ENCODE measurements at places on chromosomes 5 and 9.

GRCh38 chr5:150651924-150652671, 9.0 kb upstream of the MYOZ3 start:
- no peak for DNase-seq

DNA sequence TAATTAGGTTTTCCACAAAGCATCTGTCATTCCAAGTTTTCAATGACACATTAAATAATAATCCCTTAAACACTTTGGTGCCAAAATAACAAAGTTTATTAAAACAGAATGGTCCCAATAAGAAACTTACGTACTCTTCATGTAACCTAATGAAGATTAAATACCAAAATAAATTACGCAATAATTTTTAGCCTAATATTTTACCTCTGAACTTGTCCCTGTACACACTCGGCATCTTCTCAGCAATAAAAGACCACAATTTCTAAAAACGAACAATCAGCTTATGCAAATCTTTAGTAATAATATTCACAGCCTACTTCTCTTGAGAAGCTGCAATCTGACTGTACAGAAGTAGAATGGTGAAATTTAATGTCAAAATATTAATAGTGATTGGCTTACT, 163.6 kb downstream of the ZDHHC21 start:
- no peak for DNase-seq

GRCh38 chr9:124004593-124004992, 7.0 kb upstream of the LHX2 start:
- no peak for DNase-seq

GRCh38 chr9:92055624-92056023, 59.6 kb downstream of the SPTLC1 start:
- no peak for DNase-seq

- DNase-seq = no peak
Measured at GRCh38 chr9:27276193-27277030, 20.5 kb downstream of the EQTN start.

GRCh38 chr5:130624805-130625204, 540.3 kb downstream of the HINT1 start:
- DNase-seq = no peak

DNA sequence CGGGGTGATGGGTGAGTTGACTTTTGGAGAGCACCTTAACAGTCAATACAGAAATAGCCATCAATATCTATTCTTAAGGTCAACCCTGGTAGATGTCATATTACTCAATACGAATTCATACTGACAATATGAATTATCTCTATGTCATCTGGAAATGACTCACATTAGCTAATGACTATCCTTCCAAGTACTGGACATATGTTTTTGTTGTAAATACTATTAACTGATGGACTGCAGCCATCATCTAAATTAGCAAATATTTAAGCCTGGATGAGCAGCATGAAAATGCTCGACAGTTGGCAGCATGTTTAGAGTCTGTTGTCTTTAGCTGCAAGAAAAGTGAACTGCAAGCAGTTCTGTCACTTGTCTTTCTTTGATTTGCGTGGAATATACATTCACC, 19.6 kb upstream of the ISOC1 start:
- DNase-seq = no peak

GRCh38 chr9:91055845-91056244, 254.2 kb downstream of the SYK start:
- DNase-seq = no peak

GRCh38 chr9:127214421-127215267, 49.9 kb upstream of the GARNL3 start:
- DNase-seq = peak; percentile 24

DNA sequence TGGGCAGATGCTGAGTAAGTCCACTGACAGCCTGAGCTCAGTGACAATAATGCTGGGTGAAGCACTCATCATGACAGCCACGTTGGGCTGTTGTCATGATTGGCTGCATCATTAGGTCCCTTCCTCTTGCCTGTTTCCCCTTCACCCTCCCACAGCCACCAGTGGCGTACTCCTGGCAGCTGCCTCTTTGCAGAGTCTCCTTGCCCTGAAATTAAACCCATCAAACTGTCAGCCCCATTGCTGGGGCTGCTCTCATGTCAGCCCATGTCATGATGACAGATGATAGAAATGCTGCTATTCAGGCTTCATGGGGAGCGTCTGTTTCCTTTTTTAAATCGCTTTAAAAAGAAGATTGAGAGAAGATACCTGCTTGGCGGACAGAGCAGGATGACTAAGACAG, 327.4 kb downstream of the AGTPBP1 start:
- DNase-seq = no peak

Measured in stimulated activated CD8-positive, alpha-beta memory T cell treated with anti-CD3 and anti-CD28 coated beads, Interleukin-7, amount 100 ng/mL, for 1 hour (primary cell).